Stimulated activated effector memory CD8-positive, alpha-beta T cell treated with anti-CD3 and anti-CD28 coated beads, Interleukin-12 subunit alpha, Interleukin-12 subunit beta, amount 100 ng/mL, for 72 hours (primary cell): ENCODE measurements at places on chromosomes 1 and 21.

DNA sequence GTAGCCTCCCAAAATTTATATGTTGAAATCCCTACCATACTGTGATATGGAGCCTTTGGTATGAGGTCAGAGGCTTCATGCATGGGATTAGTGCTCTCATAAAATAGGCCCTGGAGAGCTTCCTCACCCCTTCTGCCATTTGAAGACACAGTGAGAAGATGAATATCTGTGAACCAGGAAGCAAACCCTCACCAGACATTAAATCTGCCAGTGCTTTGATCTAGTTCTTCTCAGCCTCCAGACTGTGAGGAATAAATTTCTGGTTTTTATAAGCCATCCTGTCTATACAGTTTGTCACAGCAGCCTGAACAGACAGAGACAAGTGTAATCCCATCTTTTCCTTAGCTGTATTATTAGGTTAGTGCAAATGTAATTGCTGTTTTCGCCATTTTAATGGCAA lies 88.4 kb downstream of the OLFML2B start:
- no peak for DNase-seq

- no peak for DNase-seq
Observed at GRCh38 chr1:180197231-180197630, 32.8 kb upstream of the LHX4 start.

GRCh38 chr1:245791410-245792312 lies 636.9 kb downstream of the KIF26B start:
- DNase-seq, result no peak

- no peak for DNase-seq
Observed at GRCh38 chr1:40384413-40384762, 10.9 kb downstream of the SMAP2 start.

DNA sequence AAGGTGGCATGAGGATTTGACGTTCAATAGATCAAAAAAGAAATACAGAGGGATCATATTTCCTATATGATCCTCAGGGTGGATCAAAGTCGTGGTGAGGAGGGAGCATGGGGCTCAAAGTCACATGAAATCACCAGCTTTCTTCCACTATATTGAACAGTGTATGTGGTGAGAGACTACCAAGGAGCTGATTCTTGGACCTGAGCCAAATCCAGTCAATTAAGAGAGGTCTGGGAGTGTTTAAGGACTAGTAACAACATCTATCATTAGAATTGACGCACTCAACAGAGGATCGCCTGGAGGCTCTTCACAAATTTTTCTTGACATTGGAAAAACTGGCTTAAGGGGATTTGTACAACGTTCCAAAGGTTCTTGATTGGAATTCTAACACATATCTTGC lies 267.7 kb upstream of the PROX1 start:
- no peak for DNase-seq

DNA sequence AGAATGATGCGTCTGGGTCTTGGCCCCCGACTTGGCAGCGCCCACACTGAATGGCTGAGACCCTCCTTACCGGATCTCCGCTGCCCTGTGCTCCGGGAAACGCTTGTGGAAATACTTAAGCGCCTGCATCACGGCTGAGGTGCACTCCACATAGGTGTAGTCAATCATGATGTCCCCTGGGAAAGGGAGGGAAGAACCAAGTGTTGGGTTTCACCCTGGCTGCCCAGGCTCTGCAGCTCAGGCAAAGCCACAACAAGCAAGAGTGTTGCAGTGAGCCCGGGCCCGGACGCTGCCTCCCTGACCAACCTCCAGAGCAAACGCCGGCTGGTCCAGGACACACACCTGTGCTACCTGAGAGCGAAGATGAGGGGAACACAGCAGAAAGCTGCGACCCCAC lies 21.5 kb upstream of the SPATC1L start:
- DNase-seq, result no peak

- DNase-seq, result no peak
Observed at GRCh38 chr21:36127250-36127904, 7.5 kb upstream of the CBR3 start.

GRCh38 chr1:101051688-101052638 lies 26.4 kb upstream of the DPH5 start:
- DNase-seq, result no peak

DNA sequence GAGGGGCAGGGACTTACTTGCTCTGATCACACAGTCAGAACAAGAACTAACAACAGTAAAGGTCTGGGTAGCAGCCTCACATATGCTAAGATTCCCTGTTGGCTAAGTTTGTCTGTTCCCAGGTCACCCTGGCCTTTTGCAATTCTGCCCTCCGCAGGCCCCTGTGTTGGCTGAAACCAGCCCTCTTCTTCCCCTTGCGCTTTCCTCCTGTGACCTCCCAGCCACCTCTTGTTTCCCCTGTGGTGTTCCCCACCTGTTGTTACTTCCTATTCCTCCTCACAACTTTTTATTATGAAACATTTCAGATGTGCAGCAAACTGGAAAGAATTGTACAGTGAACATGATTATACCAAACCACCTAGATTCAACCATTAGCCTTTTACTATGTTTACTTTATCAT lies 23.4 kb downstream of the MAPKAPK2 start:
- no peak for DNase-seq

DNA sequence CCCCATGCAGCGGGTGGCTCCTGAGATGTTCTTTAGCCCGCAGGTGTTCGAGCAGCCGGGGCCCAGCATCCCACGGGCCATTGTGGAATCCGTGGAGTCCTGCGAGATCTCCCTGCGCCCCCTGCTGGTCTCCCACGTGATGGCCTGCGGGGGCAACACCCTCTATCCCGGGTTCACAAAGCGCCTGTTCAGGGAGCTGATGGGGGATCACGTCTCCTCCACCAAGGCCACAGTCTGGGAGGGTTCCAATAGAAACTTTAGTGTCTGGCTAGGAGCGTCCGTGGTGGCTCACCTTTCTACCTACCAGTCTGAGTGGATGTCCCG lies 71.0 kb downstream of the ACTL8 start:
- DNase-seq, result no peak

- no peak for DNase-seq
Observed at GRCh38 chr1:81775510-81775909, 25.2 kb upstream of the ADGRL2 start.

DNA sequence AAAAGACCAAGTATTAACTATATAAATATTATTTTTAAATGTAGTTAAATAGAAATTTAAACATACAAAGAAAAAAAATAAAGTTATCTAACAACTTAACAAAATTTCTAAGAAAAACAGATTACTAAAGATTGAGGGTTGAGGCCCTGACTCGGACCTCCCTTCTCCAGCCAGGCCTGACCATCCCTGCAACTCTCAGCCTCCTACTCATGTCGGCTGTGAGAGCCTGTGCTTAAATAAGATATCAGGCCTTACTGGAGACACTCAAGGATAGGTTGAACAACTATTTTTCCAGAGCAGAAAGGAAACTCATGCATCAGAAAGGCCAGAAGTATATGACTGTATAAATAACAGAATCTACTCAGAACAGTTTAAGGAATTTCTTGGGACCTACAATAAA lies 33.0 kb upstream of the PSMG1 start:
- DNase-seq, result no peak
